ENCODE measurements at places on chromosomes 11 and 22. TPM values are rescaled to one million over a fixed set of nuclear protein-coding genes. Genes with fewer than 3 reads are reported as not detected.

NDUFS8 gene
- total RNA-seq: 349 TPM

BTG4 gene
- not detected for total RNA-seq

PANX3 gene
- total RNA-seq: not detected

BARX2 gene
- not detected for total RNA-seq

ZBTB16 gene
- 0.23 TPM for total RNA-seq
